ENCODE measurements at places on chromosomes 7 and 10.

DNA sequence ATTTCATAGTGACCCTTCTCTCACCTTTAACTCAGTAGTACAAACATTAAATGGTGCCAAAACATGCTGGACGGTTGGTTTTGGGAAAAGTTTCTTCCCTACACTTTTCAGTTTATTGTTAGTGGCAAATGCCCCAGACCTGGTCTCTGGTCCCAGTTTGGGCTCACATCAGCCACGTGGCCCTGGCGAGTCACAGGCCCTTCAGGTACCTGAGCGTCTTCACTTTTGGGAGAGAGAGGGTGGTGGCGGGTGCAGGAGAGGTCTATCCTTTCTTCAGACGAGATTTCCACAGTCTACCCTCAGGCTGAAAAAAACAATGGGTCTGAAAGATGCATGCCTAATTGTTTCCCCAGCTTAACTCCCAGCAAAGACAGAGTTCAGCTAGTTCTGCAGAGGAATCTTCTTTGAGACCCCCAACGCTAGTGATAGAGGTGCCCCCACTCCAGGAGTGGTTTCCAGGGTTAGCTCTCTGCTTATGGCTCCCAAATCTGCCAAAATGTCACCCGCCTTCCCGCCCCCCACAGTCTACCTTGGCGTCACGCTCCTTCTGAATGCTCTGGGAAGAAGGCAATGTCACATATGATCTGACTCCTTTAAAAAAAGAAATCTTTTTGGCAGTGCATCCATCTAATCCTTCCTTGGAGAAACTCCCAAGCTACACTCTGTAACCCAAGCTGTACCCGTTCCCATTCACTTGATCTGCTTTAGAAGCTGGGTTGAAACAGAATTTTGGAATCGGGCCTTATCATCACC is 384.8 kb upstream of the FOXK1 start:
- DNase-seq = no peak

DNA sequence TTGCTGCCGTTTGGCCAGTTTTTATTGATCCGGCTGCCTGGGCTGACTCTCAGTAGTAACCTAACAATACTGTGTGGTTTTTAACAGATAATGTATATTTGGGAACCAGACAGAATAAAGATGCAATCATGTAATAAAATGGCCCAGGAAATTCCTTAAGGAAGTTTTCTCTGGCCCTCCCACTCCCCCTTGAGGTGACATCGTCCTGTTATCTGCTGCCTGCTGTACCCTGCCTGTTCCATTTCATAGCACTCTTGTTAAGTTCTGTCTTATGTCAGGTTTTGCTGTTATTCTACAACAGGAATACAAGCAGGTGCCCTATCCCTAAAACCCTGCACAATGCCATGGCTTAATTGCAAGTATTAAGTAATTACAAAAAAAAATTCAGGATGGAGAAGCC is 12.5 kb downstream of the ITGB8 start:
- no peak for DNase-seq

DNA sequence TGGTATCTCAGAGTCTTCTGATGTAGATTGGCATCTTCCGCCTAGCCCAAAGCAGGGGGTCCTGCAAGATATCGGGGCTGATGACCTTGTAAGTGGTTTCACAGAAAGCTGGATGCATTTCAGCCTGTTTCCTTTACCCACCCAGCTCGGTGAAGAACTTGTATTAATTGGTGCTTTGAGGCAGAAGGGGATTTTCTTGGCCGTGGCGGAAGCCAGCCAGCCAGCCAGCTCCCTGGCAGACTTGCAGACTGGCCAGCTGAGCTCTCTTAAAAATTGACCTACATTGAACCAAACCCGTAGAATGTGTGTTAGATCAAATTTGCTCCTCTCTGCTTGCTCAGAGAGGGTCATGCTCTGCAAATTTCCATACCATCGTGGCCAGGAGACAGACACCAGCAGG is 218.4 kb downstream of the ADAM12 start:
- DNase-seq = no peak

- DNase-seq = no peak
Observed at GRCh38 chr7:44286182-44286617, 39.2 kb downstream of the CAMK2B start.

- DNase-seq = no peak
Observed at GRCh38 chr10:46234431-46235060, 52.3 kb upstream of the ANTXRL start.

DNA sequence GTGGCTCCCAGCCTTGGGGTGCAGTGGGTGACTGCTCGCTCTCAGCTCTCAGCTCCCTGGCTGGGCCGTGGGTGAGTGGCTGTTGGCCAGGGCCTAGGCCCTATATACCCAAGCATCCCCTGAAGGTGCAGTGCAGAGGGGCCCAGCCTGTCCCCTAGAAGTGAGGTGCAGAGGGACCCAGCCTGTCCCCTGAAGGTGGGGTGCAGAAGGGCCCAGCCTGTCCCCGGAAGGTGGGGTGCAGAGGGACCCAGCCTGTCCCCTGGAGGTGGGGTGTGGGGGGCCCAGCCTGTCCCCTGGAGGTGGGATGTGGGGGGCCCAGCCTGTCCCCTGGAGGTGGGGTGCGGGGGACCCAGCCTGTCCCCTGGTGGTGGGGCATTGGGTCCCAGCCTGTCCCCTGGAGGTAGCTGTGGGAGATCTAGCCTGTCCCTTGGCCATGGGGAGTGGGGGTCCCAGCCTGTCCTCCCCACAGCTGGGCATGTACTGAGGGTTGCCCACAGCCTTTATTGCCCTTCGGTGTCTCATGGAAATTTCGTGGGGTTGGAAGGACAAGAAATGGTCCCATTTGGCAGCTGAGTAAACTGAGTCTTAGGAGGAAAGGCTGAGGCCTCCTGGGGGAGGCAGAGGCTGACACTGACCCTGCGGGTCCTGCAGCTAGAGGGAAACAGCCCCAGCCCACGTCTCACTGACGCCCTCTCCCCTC is 17.5 kb upstream of the LFNG start:
- DNase-seq = no peak

GRCh38 chr10:125235093-125236069 is 75.0 kb upstream of the CTBP2 start:
- DNase-seq = no peak

GRCh38 chr7:102103027-102103372 is 183.7 kb upstream of the SH2B2 start:
- DNase-seq = no peak

DNA sequence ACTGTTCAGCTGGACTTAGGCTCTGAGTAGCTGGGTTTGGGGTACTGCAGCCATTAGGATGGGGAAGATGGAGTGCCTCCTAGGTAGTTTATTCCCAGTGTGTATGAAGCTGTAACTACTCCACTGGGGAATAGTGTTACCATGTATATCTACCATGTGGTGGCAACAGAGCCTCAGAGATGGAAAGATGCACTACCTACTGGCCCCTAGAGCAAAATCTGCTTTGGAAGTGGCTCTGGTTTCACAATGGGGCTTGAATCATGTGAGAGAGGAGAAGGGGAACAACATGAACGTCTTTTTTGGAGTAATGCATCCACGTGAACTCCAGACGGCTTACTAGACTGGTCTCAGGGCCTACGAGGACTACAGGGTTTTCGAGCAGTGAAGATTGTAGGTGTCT is 167.3 kb downstream of the CALCR start:
- no peak for DNase-seq

GRCh38 chr10:104802941-104803340 is 161.9 kb downstream of the SORCS3 start:
- no peak for DNase-seq

DNA sequence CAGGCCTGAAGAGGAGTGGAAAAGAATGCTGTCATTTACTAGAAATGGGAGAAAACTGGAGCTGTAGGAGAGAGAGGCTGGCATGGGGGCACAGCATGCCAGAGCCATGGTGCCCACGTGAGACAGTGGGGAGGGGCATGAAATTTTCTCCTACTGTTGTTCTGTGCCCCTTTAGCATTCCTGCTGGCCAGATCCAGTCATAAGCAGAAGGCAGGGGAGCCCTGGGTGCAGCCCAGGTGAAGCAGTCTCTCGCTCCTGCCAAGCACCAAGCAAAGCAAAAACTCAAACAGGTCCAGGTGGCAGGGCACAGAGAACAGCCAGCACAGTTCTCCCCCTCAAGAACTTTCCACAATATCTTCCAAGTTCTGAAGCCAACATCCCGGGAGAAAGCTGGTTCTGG is 383.2 kb downstream of the TCERG1L start:
- DNase-seq = no peak

GRCh38 chr7:29009947-29010346 is 51.8 kb upstream of the TRIL start:
- no peak for DNase-seq

All from effector CD4-positive, alpha-beta T cell (primary cell).